Brain microvascular endothelial cell (primary cell): ENCODE measurements at places on chromosomes 12 and 14.

GRCh38 chr12:108373111-108373510, 34.0 kb upstream of the CMKLR1 start:
- no peak for DNase-seq

- no peak for DNase-seq
Measured at GRCh38 chr14:24630872-24631477, 3.0 kb downstream of the GZMB start.

- DNase-seq: no peak
Measured at GRCh38 chr14:20935303-20935984, 19.8 kb upstream of the RNASE2 start.

GRCh38 chr12:19189522-19189921, 60.0 kb downstream of the PLEKHA5 start:
- DNase-seq: no peak

DNA sequence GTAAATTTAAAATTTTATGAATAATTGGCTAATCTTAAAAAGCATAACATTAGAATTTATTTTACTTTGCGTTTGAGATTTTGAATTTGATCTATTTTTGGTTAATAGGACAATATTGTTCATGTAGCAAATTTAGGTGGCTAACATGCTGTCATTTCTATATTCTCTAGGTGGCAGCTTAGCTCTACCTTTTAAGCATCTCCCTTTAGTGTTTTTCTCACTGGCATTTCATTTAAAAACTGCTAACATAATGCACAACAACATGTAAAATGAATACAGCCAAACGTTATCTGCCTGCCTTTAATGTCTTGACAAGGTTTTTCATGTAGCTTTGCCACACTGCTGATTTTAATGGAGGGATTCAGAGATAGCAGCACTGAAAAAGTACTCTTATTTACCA, 272.4 kb upstream of the FBXO33 start:
- DNase-seq: no peak

DNA sequence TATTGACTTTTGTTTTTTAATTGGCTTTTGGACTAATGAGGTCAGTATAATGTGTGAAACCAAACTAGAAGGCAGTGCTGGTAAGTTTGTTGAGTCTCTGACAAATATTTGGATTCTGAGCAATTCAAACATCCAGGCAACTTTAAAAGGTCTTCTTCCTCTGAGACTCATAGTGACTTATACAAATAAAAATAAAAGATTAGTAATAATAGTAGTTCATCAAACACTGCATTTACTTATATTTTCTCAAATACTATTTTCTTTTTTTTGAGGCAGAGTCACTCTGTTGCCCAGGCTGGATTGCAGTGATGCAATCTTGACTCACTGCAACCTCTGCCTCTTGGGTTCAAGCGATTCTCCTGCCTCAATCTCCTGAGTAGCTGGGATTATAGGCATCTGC, 337.9 kb downstream of the DAD1 start:
- peak; percentile 33 for DNase-seq

DNA sequence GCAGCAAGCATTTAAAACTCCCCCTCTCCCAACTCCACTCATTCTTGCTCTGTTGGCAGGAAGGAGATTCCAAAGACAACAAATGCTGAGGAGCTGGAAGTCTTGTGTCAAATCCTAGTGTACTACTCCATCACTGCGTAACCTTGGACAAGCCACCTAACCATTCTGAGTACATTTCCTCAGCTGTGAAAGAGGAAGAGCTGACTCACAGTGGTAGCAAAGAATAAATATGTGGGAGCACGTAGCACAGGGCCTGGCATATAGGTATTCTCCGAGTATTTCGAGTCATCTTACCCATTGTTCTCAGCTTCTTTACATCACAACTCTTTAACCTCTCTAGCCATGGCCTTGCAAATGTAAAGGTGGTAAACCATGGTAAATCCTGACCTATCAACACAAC, 28.7 kb downstream of the EGLN3 start:
- no peak for DNase-seq

GRCh38 chr14:100348253-100348729, 25.2 kb downstream of the SLC25A47 start:
- DNase-seq: no peak

GRCh38 chr14:67933266-67933665, 113.7 kb downstream of the RAD51B start:
- no peak for DNase-seq

DNA sequence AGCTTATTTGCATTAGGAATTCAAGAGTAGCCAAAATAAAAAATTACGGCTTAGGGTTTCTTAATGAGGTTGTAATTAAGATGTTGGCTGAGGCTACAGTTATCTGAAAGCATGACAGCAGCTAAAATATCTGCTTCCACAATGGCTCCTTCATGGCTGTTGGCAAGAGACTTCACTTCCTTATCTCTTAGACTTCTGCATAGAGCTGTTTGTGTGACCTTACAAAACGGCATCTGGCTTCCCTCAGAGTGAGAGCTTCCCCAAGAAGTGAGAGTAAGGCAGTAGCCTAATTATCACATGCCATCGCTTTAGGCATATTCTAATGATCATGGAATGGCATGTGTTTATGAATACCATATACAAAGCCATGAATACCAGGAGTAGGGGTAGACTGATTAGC, 57.6 kb downstream of the CCDC59 start:
- peak; percentile 23 for DNase-seq

GRCh38 chr12:131279281-131279921, 325.7 kb downstream of the ADGRD1 start:
- no peak for DNase-seq

DNA sequence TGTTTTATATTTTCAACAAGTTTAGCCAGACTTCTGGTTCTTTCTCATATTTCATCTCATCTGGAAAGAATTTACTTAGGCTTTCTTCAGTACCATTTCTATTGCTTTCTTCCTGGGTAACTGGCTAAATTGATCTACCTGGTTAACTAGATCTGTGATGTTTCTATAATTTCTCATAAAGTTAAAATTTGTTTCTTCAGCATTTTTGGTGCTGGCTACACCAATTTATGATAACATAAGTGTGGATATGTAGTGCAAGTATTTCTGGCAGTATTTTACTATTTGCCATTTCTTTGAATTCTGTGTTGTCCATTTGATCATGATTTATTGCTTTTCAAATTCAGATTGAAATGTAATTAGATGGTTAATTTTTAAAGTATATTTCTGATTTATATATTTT, 25.9 kb downstream of the ARHGAP5 start:
- DNase-seq: no peak

- DNase-seq: no peak
Measured at GRCh38 chr12:58491306-58491705, 429.0 kb downstream of the LRIG3 start.

DNA sequence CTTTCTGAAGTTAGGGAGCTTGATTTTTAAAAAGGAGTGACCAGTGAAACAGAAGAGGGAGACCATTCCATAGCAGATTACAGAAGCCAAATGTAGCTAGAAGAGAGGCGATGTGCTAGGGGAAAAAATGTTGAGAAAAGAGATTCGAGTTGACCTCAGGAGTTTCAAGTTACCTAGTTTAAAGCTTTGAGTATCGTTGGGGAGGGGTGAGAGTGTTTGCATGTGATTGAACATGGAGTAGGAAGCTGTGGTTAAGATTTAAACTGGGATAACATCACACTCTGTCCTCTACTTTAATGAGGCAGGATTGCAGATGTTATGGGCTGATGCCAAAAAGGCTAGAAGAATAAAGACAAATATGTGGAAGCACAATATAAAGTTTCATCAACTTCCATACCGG, 3.7 kb downstream of the LETMD1 start:
- no peak for DNase-seq

DNA sequence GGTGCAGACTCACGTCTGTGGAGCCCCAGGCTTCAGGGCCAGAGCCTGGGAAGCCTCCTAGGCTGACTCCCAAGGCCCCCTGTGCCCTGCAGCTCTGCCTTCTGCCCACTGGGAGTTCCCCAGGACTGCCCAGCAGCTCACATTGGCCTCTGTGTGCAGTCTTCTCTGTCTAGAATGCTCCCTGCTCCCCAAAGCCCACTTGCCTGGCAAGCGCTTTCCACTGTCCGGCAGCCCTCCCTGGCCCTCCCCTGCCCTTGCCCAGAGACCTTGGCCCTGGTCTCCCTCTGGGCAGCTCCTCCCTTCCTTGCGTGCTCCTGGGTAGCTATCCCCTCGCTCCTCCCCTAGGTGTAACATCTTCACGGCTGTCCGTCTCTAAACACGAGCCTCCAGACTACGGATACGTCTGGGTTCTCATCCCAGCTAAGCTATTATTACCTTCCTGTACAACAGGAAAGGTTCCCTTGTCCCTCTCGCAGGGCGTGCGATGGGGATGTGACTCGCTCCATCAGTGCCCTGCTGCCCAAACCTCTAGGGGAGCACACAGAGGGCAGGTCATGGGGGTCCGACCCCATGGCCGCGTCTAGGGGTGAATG, 325.5 kb upstream of the RTL1 start:
- no peak for DNase-seq

- DNase-seq: no peak
Measured at GRCh38 chr12:98319716-98320425, 195.5 kb upstream of the TMPO start.

DNA sequence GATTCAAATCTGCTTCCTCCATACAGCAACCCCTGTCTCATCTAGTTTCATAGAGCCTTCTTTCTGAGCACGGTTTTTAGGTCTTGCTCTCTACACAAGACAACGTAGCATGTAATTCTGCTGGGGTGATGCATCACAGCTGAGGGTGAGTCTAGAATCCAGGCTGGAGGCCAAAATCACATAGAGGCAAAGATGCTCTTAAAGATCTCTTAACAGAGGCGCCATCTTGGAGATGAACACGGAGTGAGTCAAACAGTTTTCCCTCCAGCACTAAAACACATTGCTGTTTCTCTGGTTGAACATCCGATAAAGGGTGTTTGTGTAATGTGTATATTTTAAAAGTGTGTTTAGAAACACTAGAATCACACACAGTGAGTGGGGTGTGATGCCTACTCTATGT, 78.9 kb downstream of the NOS1 start:
- DNase-seq: no peak

DNA sequence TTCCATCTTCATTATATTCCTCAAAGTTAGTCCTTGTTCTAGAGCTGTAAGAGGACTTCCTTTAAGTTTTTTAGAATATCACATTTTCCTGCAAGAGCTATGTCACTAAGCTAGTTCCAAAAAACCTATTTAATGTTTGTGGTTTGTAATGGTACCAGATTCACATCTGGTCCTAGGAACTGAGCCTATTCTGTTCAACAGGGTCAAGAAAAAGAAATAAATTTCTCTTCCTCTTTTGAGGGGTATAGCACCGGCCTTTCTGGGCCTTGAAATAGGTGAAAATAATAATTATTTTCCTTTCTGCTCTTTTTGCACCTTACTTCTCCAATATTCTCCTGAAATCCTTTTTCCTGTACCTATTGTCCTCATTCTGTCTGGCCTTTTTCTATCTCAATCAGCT, 3.6 kb upstream of the STXBP6 start:
- DNase-seq: no peak

DNA sequence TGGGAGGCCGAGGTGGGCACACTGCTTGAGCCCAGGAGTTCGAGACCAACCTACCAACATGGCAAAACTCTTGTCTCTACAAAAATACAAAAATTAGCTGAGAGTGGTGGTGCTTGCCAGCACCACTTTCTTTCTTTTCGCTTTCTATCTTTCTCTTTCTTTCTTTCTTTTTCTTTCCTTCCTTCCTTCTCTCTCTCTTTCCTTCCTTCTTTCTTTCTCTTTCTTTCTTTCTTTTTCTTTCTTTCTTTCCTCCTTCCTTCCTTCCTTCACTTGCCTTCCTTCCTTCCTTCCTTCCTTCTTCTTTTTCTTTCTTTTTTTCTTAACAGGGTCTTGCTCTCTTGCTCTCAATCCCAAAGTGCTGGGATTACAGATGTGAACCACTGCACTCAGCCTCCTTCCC, 66.8 kb downstream of the HSD17B6 start:
- no peak for DNase-seq

DNA sequence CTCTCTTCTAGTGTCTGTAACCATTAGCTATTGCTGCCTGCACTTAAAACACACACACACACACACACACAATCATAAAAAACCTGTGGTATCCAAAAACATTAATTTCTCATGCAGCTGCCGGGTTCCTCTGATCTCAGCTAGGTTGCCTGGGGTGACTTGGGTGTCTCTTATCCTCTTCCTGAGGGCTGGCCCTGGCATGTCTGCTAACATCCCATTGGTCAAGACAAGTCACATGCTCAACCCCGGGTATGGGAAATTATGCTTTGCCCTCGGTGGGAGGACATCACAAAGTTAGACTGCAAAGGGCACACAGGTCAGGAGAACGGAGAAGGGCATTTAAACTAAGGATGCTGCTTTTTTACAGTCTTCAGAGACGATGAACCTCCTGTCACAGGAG, 55.7 kb downstream of the TRPV4 start:
- DNase-seq: peak; percentile 21

DNA sequence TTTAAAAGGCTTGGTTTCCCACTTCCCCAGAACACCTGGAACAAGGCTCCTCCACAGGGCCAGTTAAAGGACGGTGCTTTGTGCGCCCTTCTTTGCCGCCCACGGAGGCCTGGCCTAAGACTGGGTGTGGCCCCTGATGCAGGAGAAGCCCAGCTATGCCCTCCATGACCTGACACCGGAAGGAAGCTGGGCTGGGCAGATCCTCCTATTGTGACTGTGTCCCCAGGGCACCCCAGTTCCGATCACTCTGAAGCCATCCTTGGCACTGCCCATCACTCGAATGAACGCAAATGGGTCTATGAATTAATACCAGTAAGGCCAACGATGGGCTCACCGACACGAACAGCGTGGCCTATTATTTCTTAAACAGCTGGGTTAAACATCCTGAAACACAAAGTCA, 42.6 kb downstream of the FBXO21 start:
- no peak for DNase-seq

GRCh38 chr12:107503887-107504885, 181.4 kb upstream of the PWP1 start:
- DNase-seq: no peak

- DNase-seq: peak; percentile 14
Measured at GRCh38 chr12:109445191-109445609, 31.9 kb downstream of the KCTD10 start.

- no peak for DNase-seq
Measured at GRCh38 chr14:71235875-71236274, 328.6 kb downstream of the PCNX1 start.

GRCh38 chr12:95257541-95257940, 39.9 kb downstream of the VEZT start:
- DNase-seq: no peak

DNA sequence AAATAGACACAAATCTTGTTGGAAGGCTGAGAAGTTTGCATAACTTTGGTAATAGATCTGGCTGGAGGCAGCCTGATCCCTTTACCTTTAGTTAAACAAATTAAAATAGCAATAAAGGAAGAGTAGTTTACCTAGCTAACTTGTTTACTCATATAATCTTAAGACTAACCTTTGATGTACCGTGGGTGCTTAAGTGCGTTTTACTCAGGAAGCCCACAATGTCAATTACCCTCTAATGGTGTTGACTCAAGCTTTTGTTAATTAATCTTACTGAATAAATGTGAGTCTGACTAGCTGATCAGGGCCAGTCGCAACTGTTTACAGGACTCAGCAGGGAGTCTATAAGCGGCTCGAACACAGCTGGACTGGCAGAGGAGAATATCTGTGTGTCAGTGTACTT, 51.5 kb downstream of the FAR2 start:
- DNase-seq: no peak

- DNase-seq: no peak
Measured at GRCh38 chr12:7514416-7514815, 10.8 kb upstream of the CD163 start.

GRCh38 chr14:66074537-66074936, 411.6 kb upstream of the CCDC196 start:
- DNase-seq: no peak

GRCh38 chr14:89755816-89756215, 198.7 kb downstream of the EFCAB11 start:
- DNase-seq: no peak
